ENCODE measurements at places on chromosomes 11 and 22. TPM values are rescaled to one million over a fixed set of nuclear protein-coding genes. Genes with fewer than 3 reads are reported as not detected.

DNA sequence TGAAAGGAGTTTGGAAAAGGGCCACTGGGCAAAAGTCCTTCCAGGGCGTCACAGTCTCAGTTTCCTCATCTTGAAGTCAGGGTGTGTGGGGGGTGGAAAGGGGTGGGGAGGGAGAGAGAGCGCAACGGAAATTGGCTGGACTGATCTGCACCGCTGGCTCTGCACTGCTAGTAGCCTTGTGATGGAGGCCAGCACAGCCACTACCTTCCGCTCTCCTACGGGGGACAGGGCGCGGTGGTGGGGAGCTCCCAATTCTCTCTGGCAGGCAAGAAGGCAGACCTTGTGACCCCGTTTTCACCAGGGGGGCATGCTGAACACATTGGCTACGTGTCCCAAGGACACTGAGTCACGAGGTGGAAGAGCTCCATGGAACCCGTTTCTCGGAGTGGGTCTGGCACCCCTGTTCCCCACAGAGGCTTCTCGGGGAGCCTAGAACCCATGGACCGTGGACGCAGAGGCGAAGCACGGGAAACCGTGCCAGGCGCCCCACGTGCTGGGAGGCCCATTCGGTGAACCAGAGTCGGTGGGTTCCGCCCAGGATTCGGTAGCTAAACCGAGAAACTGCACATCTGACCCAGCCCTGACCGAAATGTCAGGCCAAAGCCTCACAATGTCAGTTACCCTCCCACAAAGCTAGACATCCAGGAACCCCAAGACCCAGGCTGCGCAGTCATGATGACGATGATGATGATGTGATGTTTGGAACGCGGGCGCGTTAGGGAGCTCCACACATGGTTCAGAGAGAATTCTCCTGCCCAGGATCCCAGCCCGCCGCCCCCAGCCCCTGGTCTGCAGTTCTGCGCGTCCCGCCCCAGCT, 28.3 kb upstream of the WNT11 start:
- no peak for DNase-seq

GRCh38 chr11:92329646-92330045, 105.0 kb downstream of the FAT3 start:
- no peak for DNase-seq

DNA sequence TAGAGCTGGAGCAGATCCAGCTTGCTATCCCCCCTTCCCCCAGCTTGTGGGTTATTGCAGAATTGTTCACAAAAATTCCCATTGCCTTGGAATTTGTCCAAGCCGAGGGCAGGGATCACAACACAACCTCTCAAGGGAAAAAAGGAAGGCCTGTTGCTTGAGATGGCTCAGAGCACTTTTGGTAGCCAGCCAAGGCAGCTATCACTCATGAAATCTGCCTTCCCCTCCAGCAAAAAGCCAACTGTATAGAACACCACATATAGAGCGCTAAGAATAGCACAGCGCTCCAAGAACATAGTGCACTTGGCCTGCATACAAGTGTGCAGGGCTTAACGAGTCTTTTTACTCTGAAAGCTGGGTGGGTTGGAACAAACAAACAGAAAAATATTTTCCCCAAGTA, 46.2 kb downstream of the FAM83F start:
- DNase-seq = no peak

GRCh38 chr11:96524475-96524874, 134.7 kb downstream of the JRKL start:
- DNase-seq = no peak

DNA sequence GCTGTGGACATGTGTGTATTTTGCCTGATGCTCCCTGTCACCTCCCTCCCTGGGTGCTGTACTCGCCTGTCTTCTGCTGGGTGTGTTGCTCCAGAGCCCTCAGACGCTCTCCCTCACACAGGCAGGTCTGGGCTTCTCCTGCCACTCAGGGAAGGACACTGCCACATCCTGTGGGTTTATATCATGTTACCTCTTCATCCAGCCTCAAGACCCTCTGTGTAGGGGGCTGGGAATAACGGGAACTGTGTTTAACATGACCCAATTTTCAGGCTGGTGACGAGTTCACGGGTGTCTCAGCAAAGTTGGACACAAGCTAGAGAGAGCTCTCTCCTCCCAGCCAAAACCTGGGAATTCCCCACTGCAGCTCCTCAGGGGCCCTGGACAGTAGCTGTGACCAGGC, 24.6 kb downstream of the MYBPC3 start:
- no peak for DNase-seq

The CRYBA4 gene
- total RNA-seq = not detected

The NAV2 gene
- 2.6 TPM for total RNA-seq

The MRGPRF gene
- 0.69 TPM for total RNA-seq

Measured in A172 (cell line).